Stimulated activated CD4-positive, alpha-beta T cell treated with anti-CD3 and anti-CD28 coated beads, Interleukin-15, amount 100 ng/mL, for 1 hour (primary cell): ENCODE measurements at places on chromosomes 13 and 19.

DNA sequence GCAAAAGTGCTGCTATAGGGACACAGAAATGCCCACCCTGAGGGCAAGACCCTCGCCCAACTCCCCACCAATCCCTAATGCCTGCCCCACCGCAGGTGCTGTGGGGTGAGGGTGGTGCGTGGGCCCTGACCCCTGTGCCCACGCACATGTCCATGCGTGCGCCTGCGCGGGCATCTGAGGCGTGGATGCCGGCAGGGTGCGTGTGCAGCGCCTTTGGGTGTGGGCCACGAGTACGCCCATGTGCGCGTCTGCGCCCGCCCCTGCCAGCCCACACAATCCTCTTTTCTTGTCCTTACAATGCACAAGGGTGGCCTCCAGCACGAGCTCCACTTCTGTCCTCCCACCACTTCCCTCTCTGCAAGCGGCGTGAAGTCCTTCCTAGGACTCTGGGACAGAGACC is 14.3 kb downstream of the FUT6 start:
- DNase-seq: no peak

DNA sequence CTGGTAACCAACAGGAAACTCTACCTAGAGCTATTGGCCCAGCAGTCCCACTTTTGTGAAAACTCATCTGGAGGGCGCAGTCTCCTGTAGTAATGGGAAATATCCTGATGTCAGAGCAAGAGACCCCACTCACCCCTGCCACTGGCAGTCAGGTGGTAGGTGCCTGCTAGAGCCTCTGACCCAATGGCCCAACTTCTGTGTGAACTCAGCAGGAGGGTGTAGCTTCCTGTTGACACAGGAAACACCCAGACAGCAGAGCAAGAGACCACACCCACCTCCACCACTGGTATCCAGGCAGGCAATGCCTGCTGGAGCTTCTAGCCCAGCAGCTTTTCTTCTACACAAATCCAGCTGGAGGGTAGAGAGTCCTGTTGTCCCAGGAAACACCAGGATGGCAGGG is 1176.8 kb upstream of the PRR20A start:
- no peak for DNase-seq

DNA sequence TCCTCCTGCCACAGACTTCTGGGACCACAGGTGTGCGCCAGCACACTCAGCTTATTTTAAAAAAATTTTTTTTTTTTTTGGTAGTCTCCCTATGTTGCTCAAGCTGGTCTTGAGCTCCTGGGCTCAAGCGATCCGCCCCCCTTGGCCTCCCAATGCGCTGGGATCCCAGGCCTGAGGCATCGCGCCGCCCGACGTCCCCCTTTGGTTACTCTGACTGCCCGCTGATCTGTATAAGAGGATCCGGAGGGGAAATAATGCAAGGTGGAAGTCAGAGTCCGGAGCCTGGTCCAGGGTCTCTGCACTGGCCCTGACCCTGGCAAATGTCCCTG is 486 bp upstream of the ZNF805 start:
- DNase-seq: no peak

DNA sequence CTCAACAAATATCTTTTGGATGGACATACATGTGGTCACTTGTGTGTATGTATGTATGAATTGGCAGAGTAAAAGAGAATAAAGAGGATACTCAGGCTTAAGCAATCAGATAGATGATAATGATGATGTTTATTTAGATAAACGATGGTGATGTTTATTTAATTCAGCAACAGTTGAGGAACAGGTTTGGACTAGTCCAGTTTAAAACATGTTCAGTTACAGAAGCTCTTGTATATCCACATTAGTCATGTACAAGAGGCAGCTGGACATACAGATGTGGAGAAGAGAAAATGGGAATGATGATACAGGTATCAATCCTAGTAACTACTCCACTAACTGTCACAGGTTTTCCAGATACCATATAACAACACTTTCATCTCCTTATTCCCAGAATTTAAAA is 232.1 kb downstream of the DIAPH3 start:
- DNase-seq: no peak

DNA sequence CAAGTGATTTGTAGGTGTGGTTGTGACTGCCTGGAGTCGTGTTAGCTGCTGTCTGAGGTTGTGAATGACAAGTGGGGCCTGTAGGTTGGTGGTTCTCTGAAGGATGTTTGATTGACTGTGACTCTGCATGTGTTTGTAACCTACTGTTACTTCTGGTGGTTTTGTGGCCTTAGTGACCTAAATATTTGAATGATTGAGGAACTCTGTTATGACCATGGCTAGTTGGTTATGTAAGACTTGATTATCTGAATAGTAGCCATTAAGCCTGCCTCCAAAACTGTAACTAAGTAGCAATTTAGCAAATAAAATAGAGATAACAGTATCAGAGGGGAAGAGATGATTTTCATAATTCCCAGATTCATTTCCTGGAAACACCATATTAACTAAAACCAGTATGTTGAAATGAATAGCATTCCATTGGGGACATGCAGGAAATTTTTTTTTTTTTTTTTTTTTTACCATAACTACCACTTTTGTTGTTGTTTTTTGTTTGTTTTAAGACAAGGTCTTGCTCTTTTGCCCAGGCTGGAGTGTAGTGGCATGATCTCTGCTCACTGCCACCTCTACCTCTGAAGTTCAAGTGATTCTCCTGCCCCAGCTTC is 865 bp downstream of the ZNF382 start:
- DNase-seq: no peak

- no peak for DNase-seq
Measured at GRCh38 chr13:94556041-94556440, 39.9 kb downstream of the TGDS start.

GRCh38 chr19:31819837-31820236 is 470.6 kb upstream of the TSHZ3 start:
- DNase-seq: no peak

- no peak for DNase-seq
Measured at GRCh38 chr19:16381756-16382401, 57.3 kb downstream of the KLF2 start.

DNA sequence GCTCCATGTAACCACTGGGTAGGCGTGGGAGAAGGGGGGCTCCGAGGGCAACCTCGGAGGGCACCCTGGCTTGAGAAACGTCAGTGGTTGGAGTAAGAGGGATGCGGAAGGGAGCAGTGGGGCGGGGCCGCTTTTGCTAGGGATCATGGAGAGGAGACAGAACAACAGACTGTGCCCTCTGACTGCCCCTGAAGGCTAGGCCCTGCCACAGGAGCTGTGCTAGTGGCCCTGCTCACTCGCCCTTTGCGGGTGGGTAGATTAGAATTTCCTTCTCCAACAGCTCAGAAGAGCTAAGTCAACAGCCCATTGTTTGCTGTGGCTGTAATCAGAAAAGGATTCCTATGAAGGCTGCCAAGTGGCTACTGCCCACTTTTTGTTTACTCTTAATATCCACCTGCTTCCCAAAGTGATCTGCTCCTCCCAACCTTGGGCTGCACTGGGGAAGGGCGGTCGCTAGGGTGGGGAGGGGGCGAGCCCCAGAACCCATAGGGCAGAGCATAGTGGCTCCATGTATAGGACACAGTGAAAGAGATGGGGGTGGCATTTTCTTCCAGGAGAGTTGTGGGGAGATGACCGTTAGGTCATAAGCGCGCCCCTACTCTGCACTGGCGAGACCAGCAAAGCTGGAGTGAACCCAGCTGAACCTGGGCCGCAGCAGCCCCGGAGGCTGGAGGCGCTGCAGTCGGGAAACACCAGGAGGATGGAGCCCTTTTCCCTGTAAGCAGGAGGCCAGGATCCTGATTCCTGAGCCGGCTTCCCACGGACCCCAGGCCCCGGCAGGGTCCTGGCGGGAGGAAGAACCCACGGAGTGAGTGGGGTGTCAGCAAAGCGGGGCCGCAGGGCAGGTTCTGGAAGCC is 1.9 kb upstream of the C1QTNF9 start:
- no peak for DNase-seq

GRCh38 chr19:37009871-37010270 is 68.4 kb upstream of the ZNF420 start:
- no peak for DNase-seq

GRCh38 chr19:1911995-1912394 is 6.8 kb downstream of the ADAT3 start:
- DNase-seq: no peak

DNA sequence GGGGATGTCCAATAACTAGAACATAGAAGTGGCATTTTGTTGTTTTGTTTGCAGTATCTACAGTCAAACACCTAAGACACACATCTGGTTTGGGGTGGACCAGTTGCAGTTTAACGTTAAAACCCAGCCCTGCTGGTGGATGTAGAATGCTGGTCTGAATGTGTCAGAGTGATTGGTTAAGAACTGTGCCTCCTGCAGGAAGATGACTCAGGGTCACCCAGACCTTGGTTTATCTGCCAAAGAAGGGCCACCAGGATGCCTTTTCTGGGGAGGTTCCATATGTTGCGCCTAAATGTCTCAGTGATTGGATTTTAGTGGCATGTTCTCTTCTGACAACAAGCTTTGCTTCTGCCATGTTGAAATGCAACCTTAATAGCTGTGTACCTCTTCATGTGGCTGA is 23.1 kb downstream of the ZNF536 start:
- DNase-seq: no peak

GRCh38 chr19:19711306-19711933 is 21.5 kb downstream of the ZNF14 start:
- no peak for DNase-seq

- no peak for DNase-seq
Measured at GRCh38 chr19:18597809-18598660, 8.6 kb downstream of the CRLF1 start.

GRCh38 chr19:44903602-44904425 is 1.8 kb upstream of the APOE start:
- peak; percentile 60 for DNase-seq

GRCh38 chr13:32135056-32135390 is 103.4 kb downstream of the FRY start:
- no peak for DNase-seq

DNA sequence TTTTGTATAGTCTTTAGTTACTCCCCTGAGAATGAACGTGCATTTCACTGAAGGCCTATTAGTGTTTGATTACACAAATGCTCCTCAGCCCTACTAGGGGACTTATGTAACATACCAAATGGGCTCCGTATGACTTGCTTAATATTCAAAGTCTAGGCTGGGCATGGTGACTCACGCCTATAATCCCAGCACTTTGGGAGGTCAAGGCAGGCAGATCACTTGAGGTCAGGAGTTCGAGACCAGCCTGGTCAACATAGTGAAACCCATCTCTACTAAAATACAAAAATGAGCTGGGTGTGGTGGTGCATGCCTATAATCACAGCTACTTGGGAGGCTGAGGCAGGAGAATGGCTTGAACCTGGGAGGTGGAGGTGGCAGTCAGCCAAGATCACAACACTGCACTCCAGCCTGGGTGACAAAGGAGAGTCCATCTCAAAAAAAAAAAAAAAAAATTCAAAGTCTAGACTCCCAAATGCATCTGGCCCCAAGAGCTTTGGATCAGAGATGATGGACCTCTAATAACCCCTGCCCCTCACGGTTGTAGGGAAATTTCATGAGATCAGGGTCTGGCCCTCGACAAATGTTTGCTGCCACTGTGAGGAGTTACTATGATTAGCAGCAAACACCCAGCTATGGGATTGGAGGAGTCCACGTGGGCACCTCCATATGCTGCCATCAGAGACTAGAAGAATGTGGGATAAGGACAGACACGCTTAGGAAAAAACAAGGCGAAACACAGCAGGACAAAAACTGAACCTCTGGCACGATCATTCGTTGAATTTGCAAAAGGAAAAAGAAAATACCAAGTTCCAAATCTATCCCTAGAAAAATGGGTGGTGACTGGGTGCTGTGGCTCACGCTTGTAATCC is 4.6 kb downstream of the FBXO17 start:
- no peak for DNase-seq

- no peak for DNase-seq
Measured at GRCh38 chr19:56263319-56263718, 9.2 kb upstream of the EDDM13 start.

GRCh38 chr19:29836409-29836825 is 24.6 kb downstream of the CCNE1 start:
- DNase-seq: no peak

DNA sequence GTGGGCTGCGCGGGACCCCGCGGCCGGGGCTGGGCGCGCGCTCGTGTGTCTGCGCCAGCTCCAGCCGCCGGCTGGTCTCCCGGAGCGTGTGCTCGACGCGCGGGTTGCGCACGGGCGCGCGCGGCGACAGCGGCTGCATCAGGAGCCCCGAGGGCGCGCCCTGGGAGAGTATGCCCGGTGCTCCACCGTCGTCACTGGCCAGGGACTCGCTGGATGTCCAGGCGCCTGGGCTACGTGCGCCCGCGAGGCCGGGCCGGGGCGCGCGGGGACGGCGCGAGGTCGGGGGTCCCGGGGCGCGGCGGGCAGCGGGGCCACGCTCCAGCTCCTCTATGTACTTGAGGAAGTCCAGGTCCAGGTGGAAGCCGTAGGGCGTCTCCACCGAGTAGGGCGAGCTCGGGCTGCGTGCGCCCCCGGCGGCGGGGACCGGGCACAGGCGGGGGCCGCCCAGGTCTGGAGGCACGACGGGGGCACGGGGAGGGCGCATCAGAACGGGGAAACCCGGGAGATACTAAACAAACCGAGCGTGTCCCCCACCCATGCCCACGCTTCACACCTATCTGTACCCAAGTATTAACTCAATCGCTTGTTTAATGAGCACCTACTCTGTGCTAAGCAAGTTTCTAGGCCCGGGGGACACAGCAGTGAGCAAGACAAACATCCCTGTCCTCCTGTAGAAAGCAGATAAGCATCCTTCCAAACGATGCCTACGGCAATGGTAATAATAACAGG is 7.6 kb downstream of the KANK3 start:
- no peak for DNase-seq

DNA sequence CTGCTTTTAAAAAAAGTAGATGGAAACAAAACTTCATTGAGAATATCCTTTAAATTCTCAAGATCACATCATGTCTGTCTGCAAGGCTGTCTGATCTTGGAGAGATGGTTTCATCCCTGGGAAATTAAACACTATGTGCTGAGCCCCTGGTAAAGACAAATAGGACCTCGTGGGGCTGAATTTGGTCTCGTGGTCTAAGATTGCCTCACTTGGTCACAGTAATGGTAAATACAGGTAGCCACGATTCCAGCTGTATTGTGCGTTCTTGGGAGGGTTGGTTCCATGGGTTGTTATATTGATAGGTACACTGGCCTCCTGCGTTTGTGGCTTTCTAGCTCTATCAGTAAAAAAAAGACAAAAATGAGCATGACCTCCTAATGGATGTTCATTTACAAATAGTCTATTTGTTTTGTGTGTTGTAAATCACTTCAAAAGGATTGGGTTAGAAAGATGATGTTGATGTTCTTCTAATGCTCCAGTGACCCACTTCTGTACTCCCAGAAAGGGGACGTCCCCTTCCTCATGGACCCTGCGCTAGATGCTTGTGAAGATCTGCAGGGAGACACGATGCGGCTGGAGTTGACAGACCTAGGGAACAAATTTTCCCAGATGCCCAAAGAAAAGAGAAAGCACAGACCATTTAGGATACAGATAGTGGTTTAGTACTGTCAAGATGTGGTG is 1.8 kb downstream of the CEBPG start:
- no peak for DNase-seq

DNA sequence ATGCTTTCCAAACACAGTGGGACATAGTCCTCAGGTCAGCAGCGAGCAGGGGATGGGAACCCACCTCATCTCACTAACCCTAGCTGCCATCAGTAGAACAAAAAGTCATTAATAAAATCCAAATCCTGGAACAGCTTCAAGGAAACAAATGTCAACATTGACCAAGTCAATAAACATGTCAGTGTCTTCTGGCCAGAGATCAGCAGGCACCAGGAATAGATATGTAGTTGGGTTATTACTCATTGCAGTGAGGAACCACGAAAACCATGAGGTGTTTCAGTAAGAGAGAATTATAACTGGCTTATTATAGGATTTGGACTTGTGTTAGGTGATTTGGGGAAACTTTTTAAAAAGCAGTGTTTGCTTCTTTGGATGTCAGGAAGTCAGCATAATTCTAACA is 17.1 kb upstream of the CD33 start:
- no peak for DNase-seq
